ENCODE measurements at places on chromosomes 12 and 14. TPM values are rescaled to one million over a fixed set of nuclear protein-coding genes. Genes with fewer than 3 reads are reported as not detected.

GRCh38 chr12:32334371-32334777, 65.0 kb upstream of the FGD4 start:
- DNase-seq = no peak

DNA sequence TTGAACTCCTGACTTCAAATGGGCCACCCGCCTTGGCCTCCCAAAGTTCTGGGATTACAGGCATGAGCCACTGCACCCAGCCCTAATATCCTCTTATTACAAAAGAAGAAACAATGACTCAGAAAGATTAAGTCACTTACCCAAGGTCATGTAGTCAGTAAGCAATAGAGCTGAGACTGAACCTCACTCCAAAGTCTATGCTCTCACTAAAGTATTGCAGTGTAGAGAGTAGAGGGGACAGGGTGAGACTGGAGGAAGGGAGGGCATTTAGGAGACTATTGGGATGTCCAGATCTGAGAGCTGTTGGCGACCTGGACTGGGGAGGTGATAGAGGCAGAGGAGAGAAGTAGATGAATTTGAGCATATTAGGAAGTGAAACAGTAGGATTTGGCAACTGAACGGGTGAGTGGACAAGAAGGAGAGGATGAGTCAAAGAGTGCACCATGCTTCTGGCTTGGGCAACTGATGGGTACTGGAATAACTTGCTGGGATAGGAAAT, 11.8 kb downstream of the P2RX7 start:
- no peak for DNase-seq

GRCh38 chr14:76953311-76953945, 75.1 kb downstream of the IRF2BPL start:
- peak; percentile 69 for DNase-seq

ZNF891 gene
- 2.3 TPM for total RNA-seq

SPIC gene
- total RNA-seq = not detected

FOXG1 gene
- total RNA-seq = not detected

GRCh38 chr12:98373025-98373554, 142.3 kb upstream of the TMPO start:
- DNase-seq = no peak

- DNase-seq = peak; percentile 39
Measured at GRCh38 chr14:22218728-22219127, 370.3 kb downstream of the DAD1 start.

GRCh38 chr12:117521867-117522266, 160.4 kb upstream of the NOS1 start:
- DNase-seq = no peak

GPR137C gene
- total RNA-seq = 0.85 TPM

- no peak for DNase-seq
Measured at GRCh38 chr12:78185109-78185508, 354.4 kb downstream of the NAV3 start.

AJUBA gene
- total RNA-seq = 0.41 TPM

DNA sequence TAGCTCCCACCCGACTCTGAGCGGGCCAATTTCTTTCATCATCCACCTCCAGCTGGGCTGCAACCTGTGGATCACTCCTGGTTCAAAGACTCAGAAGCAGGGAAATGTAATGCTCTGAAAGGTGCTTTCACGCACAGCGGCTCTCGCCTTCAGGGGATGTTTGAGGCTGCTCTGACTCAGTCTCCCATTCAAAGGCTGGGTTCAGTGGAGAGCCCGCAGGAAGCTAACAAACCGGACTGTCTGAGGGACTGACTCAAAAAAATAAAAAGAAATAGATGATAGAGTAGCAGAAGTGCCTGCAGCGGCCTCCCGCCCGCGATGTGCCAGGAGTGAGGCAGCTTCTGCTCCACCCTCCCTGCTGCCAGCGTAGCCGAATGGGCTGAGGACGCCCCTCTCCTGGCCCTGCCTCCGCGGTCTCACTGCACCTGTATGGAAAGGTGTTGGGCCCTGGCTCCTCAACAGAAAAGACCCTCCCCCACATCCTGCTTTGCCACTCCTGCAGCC, 98.0 kb downstream of the GCH1 start:
- no peak for DNase-seq

DNA sequence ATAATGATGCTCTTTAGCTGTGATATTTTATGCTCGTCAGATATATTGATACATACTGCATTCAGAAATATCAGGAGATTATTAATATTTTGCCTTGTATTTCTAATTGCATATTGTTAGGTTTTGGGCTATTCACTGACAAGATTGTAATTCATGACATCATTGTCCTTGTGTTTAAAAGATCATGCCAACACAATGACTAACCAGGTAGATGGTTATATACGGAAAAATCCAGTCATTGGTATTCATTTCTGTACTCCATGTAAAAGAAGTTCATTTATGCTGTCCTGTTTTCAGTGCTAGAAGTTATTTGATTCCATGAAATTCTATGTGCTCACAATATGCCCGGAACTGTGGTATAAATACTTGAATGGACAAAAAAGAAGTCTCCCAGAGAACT, 107.5 kb downstream of the KITLG start:
- no peak for DNase-seq

GAPDH gene
- 5,133 TPM for total RNA-seq

NPFF gene
- total RNA-seq = not detected

GRCh38 chr14:103101963-103102688, 7.6 kb downstream of the EXOC3L4 start:
- DNase-seq = no peak

P3H3 gene
- total RNA-seq = 0.23 TPM

SCNN1A gene
- 0.58 TPM for total RNA-seq

DNA sequence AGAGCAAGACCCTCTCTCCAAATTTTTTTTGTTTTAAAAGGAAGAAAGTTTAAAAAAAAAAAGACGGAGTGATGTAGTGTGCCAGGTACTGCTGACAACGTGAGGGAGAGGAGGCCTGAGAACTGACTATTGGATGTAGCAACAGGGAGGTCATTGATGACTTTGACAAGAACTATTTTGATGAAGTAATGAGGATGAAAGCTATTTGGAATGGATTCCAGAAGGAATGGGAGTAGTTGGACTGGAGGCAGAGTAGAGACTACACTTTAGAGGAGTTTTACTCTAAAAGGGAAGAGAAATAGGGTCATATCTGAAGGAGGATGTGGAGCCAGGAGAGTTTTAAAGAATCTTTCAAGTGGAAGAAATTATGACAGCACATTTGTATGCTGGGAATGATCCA, 27.8 kb upstream of the SLC38A2 start:
- no peak for DNase-seq

TAS2R46 gene
- total RNA-seq = 1.1 TPM

DNA sequence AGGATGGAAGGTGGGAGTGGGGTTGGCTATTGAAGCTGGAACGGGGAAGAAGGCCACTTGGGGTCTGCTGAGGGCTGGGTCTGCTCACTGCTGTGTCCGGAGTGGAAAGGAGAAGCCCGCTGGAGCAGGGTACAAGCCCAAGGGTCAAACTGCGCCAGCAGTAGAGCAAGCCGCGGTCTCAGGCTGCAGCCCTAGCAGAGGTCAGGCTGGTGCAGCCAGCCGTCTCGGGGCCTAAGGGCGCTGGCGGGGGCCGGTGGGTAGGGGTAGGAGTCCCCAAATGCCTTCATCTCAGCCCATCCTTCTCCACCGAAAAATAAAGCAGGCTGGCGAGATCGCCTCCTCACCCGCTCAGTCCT, 718 bp upstream of the JDP2 start:
- DNase-seq = no peak

SLC25A21 gene
- total RNA-seq = not detected

DNA sequence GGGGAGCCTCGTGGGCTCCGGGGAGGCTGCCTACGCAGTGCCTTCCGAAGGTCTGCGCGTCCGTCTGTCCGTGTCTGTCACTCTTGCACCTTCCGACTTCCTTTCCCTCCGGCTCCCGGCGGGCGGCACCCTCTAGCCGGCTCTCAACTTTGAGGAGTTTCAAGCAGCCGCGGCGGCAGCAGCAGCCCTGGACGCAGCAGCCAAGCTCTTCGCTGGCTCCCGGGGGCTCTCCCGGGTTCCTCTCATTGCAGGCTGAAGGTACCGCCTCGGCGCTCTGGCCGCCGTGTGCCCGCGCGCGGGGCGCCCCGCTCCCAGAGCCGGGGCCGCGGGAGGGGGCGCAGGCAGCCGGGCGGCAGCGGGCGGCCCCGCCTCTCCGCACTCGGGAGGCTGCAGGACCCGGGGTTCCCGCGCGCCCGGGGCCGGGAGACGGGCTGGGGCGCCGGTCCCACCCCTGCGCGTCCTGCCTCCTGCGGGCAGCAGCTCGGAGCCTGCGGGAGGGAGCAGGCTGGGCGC, at the start of the genes AMIGO2 and PCED1B:
AMIGO2 (minus strand) TSS at position 492 of the 513 bp plus-strand sequence. CDS start 957 bp downstream, outside the sequence.
PCED1B (plus strand) TSS at position 154 of the 513 bp plus-strand sequence. CDS start 155,443 bp downstream, outside the sequence.
- peak; percentile 84 for DNase-seq

HNRNPA1 gene
- total RNA-seq = 1,373 TPM

HCAR1 gene
- 0.06 TPM for total RNA-seq

- DNase-seq = no peak
Measured at GRCh38 chr12:104792570-104792969, 165.5 kb downstream of the SLC41A2 start.

DNA sequence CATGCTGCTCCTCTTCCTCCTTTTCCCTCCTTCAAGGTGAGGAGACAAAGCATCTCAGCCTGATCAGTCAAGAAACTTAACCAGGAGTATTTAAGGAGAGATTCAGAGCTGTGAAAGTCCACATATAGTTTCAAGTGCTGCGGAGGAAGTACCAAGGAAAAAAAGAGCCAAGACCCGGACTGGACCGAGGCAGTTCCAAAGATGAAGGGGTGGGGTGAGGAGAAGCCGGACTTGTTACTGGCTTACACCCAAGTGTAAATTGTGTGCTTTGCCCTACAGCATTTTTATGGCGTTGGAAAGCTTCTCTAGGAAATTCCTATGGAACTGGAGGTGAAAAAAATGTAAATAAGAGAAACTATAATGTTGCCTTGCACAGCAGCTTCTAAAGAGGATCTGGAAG, 263.1 kb downstream of the GRIN2B start:
- no peak for DNase-seq

DNA sequence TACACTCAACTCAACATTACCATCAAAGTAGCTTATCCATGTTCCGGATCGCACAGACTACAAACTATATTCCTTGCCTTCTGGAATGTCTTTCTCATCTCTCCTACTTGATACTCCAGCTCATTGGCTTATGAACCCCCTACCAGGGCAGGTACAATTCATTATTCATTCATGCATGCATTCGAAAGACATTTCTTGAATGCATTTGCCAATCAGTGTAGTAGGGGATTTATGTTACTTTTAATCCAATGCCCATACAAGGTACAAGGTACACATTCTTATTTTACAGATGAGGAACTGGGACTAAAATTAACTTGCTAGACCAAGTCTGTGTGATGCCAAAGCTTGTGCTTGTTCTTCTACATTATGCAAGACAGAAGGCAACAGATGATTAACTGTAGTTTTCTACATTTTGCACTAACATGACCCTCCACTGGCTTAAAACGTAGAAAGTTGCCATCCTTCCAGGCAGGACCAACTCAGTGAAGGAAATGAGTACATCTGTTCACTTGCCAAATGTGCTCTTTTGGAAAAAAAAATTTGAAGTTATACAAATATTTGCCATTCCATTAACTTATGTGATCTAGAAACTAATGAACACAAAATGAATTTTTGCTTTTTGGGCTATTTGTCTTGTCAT, 53.8 kb upstream of the KCNJ8 start:
- no peak for DNase-seq

DNA sequence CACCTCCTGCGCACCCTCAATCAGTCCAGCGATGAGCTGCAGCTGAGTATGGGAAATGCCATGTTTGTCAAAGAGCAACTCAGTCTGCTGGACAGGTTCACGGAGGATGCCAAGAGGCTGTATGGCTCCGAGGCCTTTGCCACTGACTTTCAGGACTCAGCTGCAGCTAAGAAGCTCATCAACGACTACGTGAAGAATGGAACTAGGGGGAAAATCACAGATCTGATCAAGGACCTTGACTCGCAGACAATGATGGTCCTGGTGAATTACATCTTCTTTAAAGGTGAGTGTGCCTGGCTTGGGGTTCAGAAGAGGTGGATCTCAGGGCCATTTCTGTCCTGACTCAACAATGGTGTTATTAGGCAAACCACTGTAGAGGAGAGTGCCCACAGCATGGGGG, 2.6 kb downstream of the SERPINA3 start:
- DNase-seq = no peak

GRCh38 chr14:61315313-61315712, 6.1 kb upstream of the PRKCH start:
- DNase-seq = no peak

- DNase-seq = no peak
Measured at GRCh38 chr12:67364228-67364627, 95.1 kb downstream of the CAND1 start.

DPPA3 gene
- not detected for total RNA-seq

DNA sequence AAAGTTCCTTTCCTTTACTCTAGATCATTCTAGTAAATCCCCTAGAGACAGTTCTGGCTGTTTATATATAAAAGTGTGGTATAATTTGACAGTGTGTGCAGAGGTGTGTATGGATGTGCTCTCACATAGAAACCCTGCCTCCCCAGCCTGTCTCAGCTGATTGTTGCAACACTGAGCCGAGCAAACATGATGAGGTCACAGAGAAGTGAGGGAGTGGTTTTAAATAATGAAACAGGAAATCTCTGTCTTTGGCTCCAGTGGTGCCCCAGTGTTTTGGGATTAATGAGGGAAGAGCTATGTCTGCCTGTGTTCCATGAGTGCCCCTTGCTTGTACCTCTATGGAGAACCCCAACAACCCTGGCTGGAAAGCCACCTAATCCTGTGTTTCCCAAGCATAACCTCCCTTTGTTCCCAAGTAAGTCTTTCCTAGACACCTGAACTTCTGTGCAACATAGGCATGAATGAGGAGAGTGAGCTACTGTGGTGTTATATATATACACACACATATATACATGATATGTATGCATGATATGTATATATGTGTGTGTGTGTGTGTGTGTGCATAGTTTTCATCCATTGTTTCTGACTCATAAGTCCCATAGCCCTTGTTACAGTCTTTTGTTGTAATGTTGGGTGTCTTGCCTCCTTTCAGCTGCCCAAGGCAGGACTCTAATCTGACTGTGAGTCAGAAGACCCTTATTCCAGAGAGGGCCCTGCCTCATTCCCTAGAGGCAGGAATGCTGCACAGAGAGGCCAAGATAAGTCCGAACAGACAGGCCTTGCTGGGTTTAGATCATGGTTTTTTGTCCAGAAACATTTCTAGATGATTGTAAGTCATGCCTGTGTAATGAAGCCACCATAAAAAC, 18.0 kb downstream of the TRAF3 start:
- peak; percentile 74 for DNase-seq

DNA sequence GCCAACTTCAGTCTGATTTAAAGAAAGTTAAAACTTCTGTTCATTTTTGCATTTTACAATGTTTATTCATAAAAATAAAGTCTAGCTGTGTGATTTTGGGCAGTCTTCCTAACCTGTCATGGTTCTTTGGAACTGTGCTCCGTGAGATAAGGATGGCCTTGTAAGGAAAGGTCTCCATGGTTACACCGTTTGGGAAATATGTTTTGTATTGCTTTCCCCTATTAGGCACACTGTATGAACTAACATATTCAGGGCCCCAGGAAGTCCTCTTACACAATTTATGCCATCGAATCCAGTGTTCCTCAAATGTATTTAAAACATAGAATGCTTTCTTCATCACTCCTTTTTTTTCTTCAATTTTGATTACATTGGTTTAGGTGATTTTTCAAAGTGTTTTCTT, 54.5 kb downstream of the APAF1 start:
- no peak for DNase-seq

CLEC2A gene
- not detected for total RNA-seq

All from activated CD8-positive, alpha-beta memory T cell treated with anti-CD3 and anti-CD28 coated beads, Interleukin-2, amount 10 ng/mL, durations not matched to agents 7 days and 5 days (primary cell).